ENCODE measurements at places on chromosomes 1 and 21.

DNA sequence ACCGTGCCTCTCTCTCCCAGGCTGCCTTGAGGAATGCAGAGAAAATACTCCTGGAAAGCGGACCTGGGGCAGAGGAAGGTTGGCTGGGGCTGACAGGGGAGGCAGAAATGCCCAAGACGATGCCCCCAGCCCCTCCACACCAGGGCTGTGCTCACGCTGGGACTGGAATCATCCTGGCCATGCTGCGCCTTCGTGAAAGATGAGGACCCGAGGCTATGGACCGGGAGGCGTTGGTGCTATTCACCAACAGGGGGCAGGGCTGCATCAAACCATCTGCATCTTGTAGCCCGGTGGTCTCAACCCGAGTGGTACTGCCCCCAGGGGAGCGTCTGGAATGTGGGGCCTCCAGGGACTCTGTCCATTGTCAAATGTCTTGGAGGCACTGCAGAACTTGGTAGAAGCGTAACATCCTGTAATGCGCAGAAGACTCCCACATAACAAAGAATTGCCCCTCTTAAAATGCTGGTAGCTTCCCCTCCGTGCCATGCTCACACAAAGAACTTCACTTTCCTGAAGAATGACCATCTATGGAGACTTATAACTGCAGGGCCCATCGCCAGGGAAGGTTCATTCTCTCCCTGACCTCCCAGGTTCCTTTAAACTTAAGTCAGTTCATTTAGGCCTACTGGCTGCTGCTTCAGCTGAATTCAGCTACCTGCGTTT is 251.2 kb downstream of the RRAGC start:
- DNase-seq, result peak; percentile 81

DNA sequence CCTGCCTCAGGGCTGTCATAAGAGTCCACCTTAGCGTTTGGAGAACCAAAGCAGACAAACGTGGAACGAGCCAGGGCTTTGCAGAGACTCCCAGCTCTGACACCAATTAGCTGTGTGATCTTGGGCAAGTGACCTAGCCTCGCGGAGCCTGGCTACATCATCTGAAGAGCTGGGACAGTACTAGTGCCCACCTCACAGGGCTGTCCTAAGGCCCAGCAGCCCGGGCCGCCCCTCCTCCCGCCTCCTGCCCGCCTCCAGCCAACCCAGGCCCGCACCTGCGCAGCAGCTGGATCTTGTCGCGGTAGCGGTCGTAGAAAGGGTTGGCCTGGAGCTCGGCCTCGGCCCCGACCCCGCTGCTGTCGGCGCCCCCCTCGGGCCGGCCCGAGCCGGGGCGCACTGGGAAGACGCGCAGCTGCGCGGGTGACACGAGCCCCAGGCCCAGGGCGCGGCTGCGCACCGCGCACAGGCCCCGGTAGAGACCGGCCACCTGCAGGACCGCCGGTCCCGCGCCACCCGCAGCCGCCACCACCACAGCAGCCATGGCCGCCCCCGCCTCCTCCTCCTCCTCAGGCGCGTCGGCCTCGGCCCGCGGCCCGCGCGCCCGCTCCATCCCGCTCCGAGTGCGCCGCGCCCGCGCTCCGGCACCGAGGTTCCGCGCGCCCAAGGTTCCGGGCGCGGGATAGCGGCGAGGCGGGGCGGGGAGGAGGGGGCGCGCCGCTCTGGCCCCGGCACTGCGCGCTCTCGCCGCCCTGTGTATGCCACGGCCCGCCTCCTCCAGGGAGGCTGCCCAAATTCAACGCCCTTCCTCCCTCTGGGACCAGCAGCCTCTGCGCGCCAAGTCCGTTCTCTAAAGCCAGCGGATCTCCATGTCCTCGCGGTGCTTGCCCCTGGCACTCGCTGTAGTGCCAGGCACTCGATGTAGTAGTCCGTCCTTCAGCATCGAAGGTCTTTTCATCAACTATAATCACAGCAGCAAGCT is at the start of gene ATPAF1:
ATPAF1 (minus strand) TSS at position 583 of the 979 bp plus-strand sequence; CDS start at position 541, 42 bp downstream.
- DNase-seq, result peak; percentile 91

- DNase-seq, result no peak
Measured at GRCh38 chr1:205595435-205595834, 36.4 kb downstream of the ELK4 start.

DNA sequence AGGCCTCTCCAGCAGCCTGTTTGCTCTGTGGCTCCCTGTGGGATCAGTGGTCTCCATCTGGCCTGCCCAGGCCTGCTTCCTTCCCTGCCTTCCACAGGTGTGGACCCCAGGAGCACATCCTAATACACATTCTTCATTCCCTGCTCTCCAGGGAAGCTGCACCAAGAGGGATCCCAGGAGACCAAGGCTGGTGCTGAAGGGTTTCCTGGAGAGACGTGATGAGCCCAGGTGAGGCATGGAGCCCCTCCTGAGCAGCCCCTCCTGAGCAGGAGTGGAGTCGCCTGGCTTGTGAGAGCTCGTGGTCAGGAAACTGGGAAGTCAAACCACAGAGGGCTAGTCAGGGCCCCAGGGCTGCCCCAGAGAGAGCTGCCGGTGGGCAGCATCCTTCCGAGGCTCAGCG is 561.4 kb downstream of the MATN1 start:
- no peak for DNase-seq

DNA sequence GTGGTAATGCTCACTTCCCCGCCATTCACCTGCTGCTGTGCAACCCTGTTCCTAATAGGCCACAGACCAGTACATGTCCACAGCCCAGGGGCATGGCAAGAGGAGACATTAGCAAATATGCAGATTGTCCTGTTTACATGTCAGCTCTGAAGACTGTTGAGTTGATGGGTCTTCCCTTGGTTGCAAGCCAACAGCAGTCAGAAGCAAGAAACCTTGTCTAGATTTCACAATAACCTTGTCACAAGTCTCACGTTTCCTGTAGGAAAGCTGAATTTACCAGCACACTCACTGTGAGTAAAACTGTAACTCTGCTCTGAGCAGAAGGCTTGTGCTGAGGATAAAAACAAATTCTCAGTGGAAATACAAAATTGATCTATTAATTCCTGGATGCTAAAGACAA is 195.1 kb downstream of the HLX start:
- DNase-seq, result no peak

DNA sequence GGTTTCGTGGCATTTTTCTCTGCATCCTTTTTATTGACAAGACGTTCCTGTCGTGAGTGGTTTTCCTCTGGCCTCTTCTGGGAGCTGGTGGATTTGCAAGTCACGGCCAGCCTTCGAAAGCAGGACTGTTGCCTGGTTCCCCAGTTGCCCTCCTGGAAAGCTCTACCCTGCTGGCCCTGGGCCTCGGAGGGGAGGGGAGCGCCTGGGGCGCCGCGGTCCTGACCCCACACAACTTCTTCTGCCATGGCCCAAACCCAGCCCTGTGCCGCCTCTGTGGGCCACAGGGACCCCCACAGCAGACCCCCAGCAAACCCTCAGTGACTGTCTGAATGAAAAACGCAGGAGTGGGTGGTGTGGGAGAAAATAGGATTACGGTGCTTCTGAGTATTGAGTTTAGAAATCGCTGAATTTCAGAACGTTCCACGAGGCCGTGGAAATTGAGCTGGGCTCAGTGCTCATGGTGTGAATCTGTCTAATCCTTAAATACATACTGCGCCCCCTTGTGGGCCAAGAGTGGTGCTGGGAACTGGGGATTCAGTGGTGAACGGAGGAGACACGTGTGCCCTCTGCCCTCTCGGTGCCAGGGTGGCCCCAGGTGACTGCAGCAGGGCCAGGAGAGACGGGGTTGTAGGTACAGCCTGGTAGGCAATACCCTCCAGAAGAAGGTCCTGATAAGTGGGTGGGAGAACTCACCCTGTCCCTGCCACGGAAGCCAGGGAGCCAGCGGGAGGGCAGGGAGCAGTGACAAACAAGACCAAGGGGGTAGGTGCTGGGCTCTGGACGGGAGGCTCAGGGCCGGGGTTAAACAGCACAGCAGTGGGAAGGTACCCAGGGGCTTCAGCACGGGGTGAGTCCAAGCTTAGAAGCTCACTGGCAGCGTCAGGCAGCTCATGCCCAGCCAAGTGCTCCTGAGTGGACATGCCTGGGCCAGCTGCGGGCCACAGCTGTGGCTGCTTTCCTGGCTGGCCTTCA is 101.2 kb upstream of the COL6A1 start:
- peak; percentile 82 for DNase-seq

DNA sequence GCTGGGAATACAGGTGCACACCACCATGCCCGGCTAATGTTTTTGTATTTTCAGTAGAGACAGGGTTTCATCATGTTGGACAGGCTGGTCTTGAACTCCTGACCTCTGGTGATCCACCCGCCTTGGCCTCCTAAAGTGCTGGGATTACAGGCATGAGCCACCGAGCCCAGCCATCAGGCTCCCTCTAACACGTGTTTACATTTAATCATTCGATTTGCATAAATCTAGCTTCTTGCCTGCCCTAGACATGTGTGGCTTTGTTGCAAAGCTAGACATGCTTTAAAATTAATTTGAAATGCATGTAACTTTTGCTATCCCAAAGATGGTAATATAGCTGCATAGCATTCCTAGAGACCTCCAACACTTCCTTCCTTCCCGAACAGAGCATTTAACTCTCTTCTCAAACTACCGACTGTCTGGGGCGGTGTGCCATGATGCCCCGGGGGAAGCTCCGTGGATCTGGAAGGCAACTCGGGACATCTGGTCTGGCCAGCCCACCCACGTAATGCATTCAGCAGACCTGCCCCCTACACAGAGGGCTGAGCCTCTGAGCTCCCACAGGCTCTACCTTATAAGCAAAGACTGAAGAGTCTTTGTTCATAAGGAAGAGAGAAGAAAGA is 34.6 kb upstream of the NID1 start:
- peak; percentile 88 for DNase-seq

- peak; percentile 79 for DNase-seq
Measured at GRCh38 chr1:89087241-89087640, 22.2 kb upstream of the GBP1 start.

GRCh38 chr1:208497866-208498541 is 253.8 kb upstream of the PLXNA2 start:
- peak; percentile 82 for DNase-seq

- no peak for DNase-seq
Measured at GRCh38 chr21:45465105-45465504, 60.1 kb downstream of the COL18A1 start.
